Activated T-helper 1 cell treated with anti-CD3 and anti-CD28 coated beads, Interleukin-12 subunit alpha, Interleukin-12 subunit beta, Interleukin-2, Interleukin-4 antibody, amounts not matched to agents 30 ng/mL and 10 ng/mL and 1 ng/mL, durations not matched to agents 14 hours and 24 hours and 36 hours (primary cell): ENCODE measurements at places on chromosomes 3 and 15.

DNA sequence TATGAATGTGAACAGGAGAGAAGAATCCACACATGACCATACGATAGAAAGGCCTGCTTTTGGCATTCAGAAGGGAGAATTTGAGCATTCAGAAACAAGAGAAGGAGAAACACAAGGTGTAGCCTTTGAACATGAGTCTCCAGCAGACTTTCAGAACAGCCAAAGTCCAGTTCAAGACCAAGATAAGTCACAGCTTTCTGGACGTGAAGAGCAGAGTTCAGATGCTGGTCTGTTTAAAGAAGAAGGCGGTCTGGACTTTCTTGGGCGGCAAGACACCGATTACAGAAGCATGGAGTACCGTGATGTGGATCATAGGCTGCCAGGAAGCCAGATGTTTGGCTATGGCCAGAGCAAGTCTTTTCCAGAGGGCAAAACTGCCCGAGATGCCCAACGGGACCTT is 28.4 kb downstream of the RBM6 start:
- no peaks in the 10 kb centered on the region for H3K27me3 ChIP-seq
- no peak overlapping the region for H3K27ac ChIP-seq
- H3K36me3 ChIP-seq: peaks cover 16% of the 10 kb centered on the region
- no peak overlapping the region for H3K4me3 ChIP-seq

- H3K27me3 ChIP-seq: no peaks in the 10 kb centered on the region
- no peak for DNase-seq
- H3K4me3 ChIP-seq: no peak overlapping the region
- no peak overlapping the region for H3K27ac ChIP-seq
Measured at GRCh38 chr3:158456114-158456513, 114.9 kb upstream of the MLF1 start.

DNA sequence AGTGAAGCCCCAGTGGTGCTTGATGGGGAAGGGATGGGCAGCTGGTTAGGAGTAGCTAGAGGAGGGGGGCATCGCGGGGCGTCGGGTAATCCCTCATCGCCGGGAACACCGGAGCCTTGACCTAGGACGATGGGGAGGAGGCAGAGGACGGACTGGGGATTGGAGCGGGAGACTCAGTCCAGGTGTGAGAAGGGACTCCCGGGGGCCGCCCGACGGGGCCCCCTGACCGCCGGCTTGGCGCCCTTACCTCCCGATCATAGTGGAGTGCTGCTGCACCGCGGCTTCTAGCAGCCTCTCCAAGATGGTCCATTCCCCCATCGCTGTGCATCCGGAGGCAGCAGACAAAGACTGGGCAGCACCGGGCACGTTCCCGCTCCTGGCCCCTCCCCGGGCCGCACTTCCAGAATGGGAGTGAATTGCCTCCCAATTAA is 612 bp downstream of the GJD2 start:
- peaks cover 46% of the 10 kb centered on the region for H3K27me3 ChIP-seq
- H3K36me3 ChIP-seq: no peaks in the 10 kb centered on the region
- no peak for DNase-seq
- no peak overlapping the region for H3K4me3 ChIP-seq
- H3K4me1 ChIP-seq: no peaks in the 10 kb centered on the region
- no peak overlapping the region for H3K27ac ChIP-seq

DNA sequence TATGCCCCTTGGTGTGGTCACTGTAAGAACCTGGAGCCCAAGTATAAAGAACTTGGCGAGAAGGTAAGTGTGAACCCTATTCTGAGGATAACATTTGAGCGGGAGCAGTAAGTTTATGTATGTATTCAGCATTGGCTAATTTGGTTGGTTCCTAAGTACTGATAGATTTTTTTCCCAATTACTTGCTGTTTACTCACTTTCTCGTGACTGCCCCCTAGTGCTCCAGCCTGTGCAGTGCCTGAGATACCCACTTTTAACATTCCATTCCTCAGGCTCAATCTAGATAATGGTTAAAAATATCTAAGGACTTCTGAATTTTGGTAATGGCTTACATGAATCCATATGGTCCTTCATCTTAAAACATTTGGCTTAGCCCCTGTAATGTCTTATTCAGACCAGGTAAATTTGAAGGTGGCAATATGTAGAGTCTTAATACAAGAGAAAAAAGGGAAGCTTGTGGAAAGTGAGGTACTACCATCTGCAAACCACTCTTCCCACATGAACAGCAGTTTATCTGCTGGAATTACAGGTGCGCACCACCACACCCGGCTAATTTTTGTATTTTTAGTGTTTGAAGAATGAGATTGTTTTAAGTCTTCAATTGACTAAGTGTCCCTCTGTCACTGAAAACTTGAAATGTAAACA is 7.1 kb downstream of the ELL3 start:
- H3K27me3 ChIP-seq: no peaks in the 10 kb centered on the region
- DNase-seq: peak; percentile 36
- H3K4me3 ChIP-seq: no peak overlapping the region
- no peak overlapping the region for H3K27ac ChIP-seq
- peaks cover 8% of the 10 kb centered on the region for H3K4me1 ChIP-seq
- H3K36me3 ChIP-seq: peaks cover 64% of the 10 kb centered on the region

DNA sequence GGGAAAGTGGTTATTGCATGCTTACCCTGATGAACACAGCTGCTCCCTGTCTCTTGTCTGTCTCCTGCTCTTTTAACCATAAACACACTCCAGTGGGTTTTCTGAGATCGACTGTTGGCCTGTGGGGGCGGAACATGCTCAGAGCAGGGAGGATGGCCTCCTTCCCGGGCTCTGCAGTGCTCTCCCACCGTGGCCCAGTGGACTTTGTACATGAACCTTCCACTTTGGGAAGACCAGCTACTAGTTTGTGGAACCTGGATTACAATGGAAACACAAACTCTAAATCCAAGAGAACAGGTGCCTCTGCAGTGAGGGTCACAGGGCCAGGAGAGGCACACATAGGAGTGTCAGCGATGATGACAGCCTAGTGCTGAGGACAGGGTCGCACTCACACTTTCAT is 56.5 kb downstream of the KLF13 start:
- peaks cover 37% of the 10 kb centered on the region for H3K36me3 ChIP-seq
- peaks cover 54% of the 10 kb centered on the region for H3K4me1 ChIP-seq
- no peaks in the 10 kb centered on the region for H3K27me3 ChIP-seq
- peak overlapping the region; percentile 42 for H3K27ac ChIP-seq

DNA sequence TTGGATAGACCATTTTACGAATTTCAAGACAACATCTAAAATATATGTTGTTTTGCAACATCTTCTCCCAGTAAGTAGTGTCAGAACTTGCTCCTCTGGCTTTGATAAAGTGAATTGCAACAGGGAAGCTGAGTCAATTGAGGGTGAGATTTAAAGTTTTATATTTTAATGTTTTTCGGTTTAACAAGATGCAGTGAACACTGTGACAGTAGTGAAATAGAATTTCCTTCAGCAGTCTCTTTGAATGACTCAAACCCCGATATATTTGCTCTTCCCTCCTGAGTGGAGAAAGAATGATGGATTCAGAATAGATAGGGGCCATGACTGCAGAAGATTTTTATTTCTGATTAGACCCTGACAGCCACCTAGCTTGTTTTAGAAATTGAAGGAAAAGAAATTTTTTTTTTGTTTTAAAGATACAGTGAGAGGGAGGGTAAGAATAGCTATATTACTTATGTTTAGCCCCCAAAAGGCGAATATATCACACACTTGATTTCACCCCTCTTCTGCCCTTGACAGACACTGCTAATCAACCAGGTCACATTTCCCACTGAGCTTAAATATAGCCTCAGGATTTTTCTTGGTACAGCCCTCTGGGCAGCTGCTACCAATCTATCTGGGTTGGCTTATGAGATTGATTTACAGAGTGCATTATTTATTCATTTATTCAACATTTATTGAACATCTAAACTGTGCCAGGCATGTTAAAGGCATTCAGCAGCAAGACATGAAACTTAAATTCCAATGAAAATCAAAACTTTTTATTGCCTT is 183.3 kb upstream of the ADAMTS9 start:
- H3K4me1 ChIP-seq: no peaks in the 10 kb centered on the region
- H3K27ac ChIP-seq: no peak overlapping the region
- DNase-seq: no peak

GRCh38 chr3:153051427-153052095 is 110.5 kb upstream of the RAP2B start:
- H3K4me3 ChIP-seq: no peak overlapping the region
- no peaks in the 10 kb centered on the region for H3K27me3 ChIP-seq
- no peaks in the 10 kb centered on the region for H3K36me3 ChIP-seq
- no peak for DNase-seq
- no peaks in the 10 kb centered on the region for H3K4me1 ChIP-seq
- H3K27ac ChIP-seq: no peak overlapping the region

GRCh38 chr3:114377426-114377825 is 83.6 kb downstream of the TIGIT start:
- no peaks in the 10 kb centered on the region for H3K36me3 ChIP-seq
- DNase-seq: no peak
- H3K27me3 ChIP-seq: no peaks in the 10 kb centered on the region
- no peak overlapping the region for H3K4me3 ChIP-seq

GRCh38 chr3:186530415-186530814 is 13.8 kb downstream of the CRYGS start:
- no peak overlapping the region for H3K27ac ChIP-seq
- peaks cover 48% of the 10 kb centered on the region for H3K4me1 ChIP-seq
- peaks cover 4% of the 10 kb centered on the region for H3K27me3 ChIP-seq
- H3K4me3 ChIP-seq: no peak overlapping the region
- DNase-seq: no peak
- H3K36me3 ChIP-seq: peaks cover 11% of the 10 kb centered on the region

DNA sequence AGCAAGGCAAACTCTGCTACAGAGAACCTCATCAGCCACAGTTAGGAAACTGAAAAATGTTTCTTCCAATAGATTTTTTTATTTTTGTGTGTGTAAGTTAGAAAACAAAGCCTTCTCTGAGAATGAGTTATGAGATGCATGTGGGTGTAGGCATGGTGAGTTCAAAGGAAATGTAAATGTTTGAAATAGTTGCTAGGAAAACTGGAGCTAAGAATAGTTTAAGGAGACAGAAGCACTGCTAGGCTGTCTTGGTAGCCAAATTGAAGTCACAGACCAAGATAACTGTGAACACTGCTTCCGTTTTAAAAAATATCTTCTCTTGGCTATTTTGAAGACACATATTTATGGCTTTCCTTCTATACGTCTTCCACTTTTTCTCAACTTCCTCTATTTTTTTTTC is 1501.2 kb upstream of the CADM2 start:
- DNase-seq: no peak
- no peak overlapping the region for H3K4me3 ChIP-seq
- no peaks in the 10 kb centered on the region for H3K27me3 ChIP-seq

DNA sequence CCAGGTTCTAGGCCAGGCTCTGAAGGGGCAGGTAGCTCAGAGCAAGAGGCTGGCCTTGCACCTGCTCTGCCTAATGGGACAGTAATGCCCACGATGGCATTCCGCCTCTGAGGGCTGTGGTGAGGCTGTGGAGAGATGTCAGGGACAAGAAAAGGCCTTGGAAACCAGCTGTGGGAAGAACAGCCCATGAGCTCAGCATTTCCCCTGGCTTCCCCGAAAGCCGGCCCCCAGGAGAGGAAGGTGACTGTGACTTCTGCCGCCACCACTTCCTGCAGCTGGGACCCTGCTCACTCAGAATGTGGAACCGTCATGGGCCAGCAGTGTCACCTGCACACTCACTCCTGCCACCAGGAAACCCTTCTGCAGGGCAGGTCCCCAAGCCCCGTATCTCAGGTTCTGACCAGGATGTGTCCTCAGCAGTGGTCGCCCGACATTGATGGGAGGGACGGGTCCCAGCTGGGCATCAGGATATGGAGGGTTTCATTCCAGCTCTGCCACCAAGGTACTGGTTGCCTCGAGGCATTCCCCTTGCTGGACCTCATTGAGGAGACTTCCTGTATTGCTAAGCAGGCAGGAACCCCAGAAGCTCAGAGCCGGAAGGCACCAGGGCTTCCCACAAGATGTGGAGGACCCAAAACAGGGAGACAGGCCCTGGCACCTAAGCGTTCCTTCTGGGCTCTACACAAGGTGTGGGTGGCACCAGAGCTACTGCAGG is 30.7 kb downstream of the SEMA7A start:
- H3K4me3 ChIP-seq: peak overlapping the region; percentile 75
- peak overlapping the region; percentile 85 for H3K27ac ChIP-seq
- peak; percentile 70 for DNase-seq
- peaks cover 89% of the 10 kb centered on the region for H3K4me1 ChIP-seq
- H3K36me3 ChIP-seq: peaks cover 26% of the 10 kb centered on the region

- H3K36me3 ChIP-seq: no peaks in the 10 kb centered on the region
- H3K4me3 ChIP-seq: no peak overlapping the region
- no peak overlapping the region for H3K27ac ChIP-seq
Measured at GRCh38 chr3:50545781-50546180, 21.8 kb downstream of the C3orf18 start.

- H3K27me3 ChIP-seq: no peaks in the 10 kb centered on the region
- no peaks in the 10 kb centered on the region for H3K4me1 ChIP-seq
- no peak overlapping the region for H3K27ac ChIP-seq
- DNase-seq: no peak
- H3K4me3 ChIP-seq: no peak overlapping the region
Measured at GRCh38 chr3:52520716-52521487, 12.8 kb downstream of the NT5DC2 start.

DNA sequence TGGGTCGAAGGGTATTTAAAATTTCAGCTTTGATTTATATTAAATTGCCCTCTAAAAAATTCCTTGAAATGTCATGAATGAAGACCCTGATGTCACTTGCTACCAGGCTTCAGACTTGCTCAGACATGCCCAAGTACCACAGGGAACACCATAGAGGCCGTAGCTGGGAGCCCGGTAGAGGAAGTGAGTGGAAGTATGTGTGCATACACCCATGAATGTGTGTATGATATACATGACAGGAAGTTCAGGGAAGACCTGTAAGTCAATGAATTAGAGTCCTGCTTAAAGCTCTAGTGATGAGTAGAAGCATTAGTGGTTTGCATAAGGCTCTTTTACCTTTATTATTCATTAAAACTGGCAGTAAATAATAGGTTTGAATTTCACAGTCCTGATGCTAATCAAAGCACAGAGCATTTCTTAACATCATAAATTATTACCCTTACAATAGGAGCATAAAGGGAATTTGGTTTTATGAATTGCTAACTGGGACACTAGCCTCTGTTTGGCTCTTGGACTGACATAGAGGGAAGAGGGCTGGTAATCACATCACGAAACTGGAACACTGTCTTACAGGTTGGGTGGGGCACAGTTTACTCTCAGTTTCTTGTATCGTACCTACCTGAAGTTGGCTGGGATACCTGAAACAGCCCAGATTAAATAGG is 144.4 kb downstream of the CHST2 start:
- H3K27me3 ChIP-seq: no peaks in the 10 kb centered on the region
- H3K36me3 ChIP-seq: no peaks in the 10 kb centered on the region
- no peak for DNase-seq
- H3K27ac ChIP-seq: no peak overlapping the region
- H3K4me1 ChIP-seq: no peaks in the 10 kb centered on the region

GRCh38 chr15:76533995-76534394 is 197.4 kb downstream of the ISL2 start:
- H3K4me3 ChIP-seq: no peak overlapping the region
- no peak for DNase-seq
- H3K4me1 ChIP-seq: no peaks in the 10 kb centered on the region

DNA sequence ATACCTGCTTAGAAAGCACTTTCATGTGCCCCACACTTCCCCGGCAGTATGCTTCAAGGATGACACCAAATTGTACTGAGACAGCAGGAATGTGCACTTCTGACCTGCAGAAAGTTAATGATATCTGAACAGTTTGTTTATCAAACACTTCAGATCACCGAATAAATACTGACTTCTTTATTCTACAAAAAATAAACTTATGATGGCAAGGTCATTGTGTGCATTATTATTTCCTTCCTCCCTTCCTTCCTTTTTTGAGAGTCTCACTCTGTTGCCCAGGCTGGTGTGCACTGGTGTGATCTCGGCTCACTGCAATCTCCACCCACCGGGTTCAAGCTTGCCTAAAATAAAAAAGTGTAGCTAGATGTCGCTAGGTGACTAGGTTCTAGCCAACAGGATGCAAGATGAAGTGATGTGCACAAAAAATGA is 80.3 kb downstream of the FAIM start:
- H3K27me3 ChIP-seq: no peaks in the 10 kb centered on the region
- H3K36me3 ChIP-seq: peaks cover 6% of the 10 kb centered on the region
- no peak overlapping the region for H3K27ac ChIP-seq
- DNase-seq: no peak
- no peak overlapping the region for H3K4me3 ChIP-seq
